ENCODE measurements at places on chromosomes 12 and 14.

- peak; percentile 69 for DNase-seq
These were observed 18.7 kb downstream of the ZBTB39 start for GRCh38 chr12:56987551-56988053.

DNA sequence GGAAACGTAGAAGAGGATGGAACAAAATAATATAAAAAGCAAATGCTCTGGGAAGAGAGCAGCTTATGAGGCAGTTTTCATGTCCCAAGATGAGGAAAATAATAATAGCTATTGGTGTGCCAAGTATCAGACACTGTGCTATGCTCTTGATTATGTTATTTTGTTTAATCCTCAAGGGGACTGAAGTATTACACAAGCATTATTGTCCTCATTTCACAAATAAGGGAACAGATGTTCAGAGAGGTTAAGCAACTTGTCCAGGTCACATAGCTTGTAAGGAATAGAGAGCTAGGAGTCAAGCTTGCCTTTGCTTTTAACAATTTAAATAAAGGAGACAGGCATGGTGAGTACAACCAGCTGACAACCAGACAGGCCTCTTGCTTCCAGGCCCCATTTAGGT lies 26.9 kb upstream of the LTBP2 start:
- no peak for DNase-seq

- DNase-seq: peak; percentile 58
These were observed at the start of gene CHPT1 for GRCh38 chr12:101697197-101697929. CHPT1 (plus strand) TSS chr12:101697640; CDS start chr12:101697862, 222 bp downstream.

GRCh38 chr14:57512220-57512619 lies 18.6 kb upstream of the CCDC198 start:
- no peak for DNase-seq

DNA sequence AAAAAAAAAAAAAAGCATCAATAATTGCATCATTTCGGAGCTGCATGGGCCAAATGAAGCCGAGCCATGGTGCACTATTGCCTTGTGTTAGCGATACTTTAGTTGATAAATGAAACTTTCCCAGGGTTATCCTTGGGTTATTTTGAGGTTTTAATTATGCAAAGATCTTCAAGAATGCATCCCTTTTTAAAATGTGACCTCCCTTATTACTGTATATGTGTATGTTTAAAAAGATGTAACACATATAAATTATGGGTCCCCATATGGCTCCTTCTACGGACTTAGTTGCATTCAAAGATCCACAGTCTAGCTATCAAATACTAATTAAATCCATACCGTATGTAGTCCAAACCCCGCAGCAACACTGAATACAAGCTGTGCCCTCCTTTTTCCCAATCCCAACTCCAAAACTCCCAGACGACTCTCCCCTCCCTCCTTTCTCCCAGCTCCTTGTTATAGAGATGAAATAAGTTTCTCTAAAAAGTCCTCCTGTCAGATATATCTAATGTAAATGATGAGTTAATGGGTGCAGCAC lies 129.3 kb upstream of the MAP1LC3B2 start:
- no peak for DNase-seq

DNA sequence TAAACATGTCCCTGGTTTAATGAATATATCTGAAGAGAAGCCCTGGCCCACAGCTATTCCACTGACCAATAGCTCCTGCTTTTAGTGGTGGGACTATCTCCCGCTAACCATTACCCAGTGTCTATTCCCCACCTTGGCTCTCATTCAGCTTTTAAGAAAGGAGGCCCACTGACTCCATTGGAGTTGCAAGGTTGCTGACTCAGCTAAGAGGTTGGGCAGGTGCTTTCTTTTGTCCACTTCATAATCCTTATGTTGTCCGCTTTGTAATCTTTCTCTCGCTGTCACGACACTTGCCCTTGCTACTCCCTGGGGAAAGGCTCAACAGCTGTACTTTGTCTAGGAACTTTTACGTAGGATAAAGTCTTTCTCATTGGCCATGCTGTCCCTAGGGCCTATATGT lies 453.4 kb upstream of the CCDC196 start:
- DNase-seq: no peak

GRCh38 chr12:68812553-68813241 lies 4.7 kb downstream of the MDM2 start:
- no peak for DNase-seq

GRCh38 chr12:69569236-69569635 lies 16.0 kb upstream of the CCT2 start:
- DNase-seq: no peak

DNA sequence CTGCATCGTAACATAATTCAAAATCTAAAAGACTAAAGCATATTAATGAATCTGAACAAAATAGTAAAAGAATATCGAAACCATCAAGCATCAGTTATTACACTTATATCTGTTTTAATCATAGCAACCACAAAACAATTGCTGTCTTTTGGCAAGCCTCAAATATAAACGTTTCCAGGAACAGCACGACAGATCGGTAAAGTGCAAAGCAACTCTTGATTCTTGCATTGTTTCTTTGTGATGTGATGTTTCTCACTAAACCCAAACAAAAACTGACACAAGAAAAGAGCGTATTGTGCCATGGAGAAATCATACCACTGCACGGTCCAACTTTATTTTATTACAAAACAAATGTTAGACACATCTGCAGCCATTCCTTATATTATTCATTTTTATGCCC lies 9.2 kb upstream of the MYF6 start:
- no peak for DNase-seq

GRCh38 chr14:66105815-66106214 lies 380.4 kb upstream of the CCDC196 start:
- peak; percentile 55 for DNase-seq

GRCh38 chr12:66947119-66947518 lies 268.2 kb upstream of the GRIP1 start:
- no peak for DNase-seq

DNA sequence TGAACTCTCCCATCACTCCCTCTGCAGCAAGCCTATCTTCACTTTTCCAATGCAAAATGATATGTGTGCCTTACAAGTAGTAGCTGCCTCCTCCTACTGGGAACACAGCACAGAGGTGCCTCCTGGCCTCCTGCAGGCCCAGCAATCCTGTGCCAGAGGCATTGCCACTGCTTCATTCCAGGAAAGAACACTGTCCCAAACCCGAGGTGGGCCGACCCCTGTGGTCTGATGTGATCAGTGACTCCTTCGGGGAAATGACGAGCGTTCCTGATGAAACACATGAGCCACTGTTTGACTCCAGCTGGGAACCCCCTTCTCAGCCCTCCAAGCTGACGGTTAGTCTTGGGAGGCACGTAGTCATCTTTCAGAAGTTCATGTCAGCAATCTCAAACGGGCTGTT lies 19.5 kb downstream of the PSMC1 start:
- DNase-seq: no peak

Measured in CD4-positive, CD25-positive, alpha-beta regulatory T cell (primary cell).